ENCODE measurements at places on chromosomes 5 and 9.

- no peak for DNase-seq
Measured at GRCh38 chr9:2610985-2611384, 10.6 kb upstream of the VLDLR start.

- no peak for DNase-seq
Measured at GRCh38 chr5:178545941-178546674, 44.1 kb downstream of the COL23A1 start.

DNA sequence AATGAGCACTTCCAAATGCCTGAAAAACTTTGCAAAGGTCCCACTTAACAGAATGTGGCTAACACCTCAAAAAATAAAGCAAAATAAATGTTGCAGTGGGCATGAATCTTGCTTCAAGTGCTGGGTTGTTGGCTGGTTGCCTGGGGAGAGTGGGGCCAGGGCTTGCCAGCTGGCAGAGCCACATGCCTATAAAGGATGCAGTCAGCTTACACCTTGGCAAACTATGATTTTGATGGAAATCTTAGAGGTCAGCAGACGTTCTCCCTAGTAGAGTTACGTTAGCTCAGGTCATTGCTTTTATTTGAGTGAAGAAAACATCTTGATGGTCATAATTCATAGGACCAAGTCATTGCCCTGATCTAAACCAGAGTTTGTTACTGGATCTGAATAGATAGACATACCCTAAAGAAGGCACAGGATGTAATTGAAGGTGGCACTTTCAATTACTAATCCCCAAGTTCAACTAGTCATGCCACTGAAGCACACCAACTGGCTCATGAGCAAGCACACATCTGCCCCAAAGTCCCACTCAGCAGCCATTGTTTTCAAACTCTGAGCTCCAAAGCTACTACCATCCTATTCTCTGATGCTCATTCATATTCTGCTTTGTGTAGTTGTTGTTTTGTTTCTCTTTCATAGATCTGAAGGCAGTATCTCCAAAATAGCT lies 51.2 kb upstream of the ZSWIM6 start:
- DNase-seq: no peak

DNA sequence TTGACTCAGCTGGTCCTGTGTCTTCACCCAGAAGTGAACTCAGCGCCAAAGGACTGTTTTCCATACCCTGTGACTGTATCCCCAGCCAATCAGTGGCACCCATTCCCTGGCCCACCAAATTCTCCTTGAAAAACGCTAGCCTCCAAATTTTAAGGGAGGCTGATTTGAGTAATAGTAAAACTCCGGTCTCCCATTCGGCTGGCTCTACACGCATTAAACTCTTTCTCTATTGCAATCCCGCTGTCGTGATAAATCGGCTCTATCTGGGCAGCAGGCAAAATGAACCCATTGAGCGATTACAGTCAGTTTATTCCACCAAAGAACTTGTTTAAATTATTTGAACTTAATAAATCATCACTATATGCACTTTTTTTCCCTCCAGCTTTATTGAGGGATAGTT lies 55.9 kb upstream of the PPP1R26 start:
- DNase-seq: no peak

GRCh38 chr9:79257228-79257781 lies 314.5 kb upstream of the TLE4 start:
- no peak for DNase-seq

DNA sequence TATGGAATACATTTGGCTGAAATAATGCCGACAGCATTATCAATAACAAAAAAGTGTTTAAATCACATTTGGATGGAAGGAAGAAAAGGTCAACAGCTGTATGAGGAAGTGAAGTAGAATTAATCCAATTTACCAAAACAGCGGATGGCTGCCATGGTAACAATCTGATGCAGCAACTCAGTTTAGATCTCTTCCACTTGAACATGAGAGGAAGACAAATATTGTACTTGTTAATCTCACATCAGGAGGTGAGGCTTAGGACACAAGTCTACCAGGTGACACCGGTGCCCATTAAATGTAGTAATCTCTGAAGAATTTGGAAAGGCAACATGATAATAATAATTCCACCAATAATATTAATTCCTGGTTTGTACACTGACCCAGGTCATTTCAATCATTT lies 2.4 kb downstream of the RASEF start:
- DNase-seq: no peak

DNA sequence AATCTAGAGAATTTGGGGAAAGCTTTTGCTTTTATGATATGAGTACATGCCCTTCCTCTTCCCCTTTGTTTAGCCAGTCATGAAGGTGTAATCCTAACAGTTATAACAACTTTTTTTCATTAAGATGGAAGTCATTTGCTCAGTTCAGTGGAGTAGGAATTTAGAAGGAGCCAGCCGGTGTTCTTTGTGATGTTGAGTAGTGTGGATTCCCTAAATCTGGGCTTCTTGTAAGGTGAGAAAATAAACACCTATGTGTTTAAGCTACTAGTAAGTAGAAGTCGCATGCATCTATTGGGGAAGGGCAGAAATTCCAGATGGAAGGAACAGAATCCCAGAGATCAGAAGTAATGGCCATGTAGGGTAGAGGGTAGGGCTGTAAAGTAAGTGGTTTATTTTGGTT lies 13.6 kb upstream of the CNTLN start:
- no peak for DNase-seq

GRCh38 chr5:138476918-138477317 lies 11.6 kb downstream of the EGR1 start:
- no peak for DNase-seq

GRCh38 chr5:132998556-132998955 lies 27.8 kb downstream of the ZCCHC10 start:
- DNase-seq: no peak

DNA sequence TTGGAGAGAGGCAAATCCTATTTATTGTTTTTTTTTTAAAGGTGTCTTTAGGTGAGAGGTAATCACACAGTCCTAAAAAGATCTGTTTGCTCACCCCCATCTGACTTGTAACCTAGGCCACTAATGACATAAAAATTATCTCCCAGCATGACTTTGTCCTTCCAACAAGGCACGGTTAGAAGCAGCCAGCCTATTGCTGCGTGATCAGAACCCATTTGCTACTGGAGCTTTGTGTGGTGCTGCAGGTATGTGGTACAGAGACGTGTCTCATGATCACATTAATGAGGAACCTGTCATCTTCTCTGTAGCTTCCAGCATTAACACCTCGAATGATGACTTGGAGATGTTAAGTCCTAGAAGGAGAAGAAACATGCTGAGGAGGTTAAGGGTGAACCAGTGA lies 555.8 kb upstream of the TLE4 start:
- no peak for DNase-seq

- no peak for DNase-seq
Measured at GRCh38 chr5:124659798-124660197, 86.6 kb downstream of the ZNF608 start.

- no peak for DNase-seq
Measured at GRCh38 chr5:111469293-111469896, 42.9 kb downstream of the STARD4 start.

- DNase-seq: no peak
Measured at GRCh38 chr9:106065579-106066214, 371.4 kb downstream of the TMEM38B start.
